Posterior vena cava (tissue), 2 donors: ENCODE measurements at places on chromosomes 2 and 18. TPM values are rescaled to one million over a fixed set of nuclear protein-coding genes. Genes with fewer than 3 reads are reported as not detected.

DNA sequence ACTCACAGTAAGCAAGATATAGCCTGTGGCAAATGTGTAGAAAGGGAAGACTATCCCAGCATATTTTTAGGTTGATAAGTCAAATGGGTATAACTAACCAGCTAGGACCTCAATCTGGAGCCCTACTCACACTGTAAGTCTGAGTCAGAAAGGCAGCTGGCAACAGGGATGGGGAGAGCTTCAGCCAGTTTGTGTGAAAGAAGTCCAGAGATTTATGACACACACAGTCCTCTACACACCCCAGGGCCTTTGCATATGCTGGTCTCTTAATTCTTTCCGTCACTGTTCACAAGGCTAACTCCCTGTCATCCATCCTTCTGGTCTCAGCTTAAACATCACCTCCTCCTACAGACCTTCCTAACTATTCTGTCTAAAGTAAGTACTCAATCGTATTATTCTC, 5.9 kb upstream of the TCF4 start:
- DNase-seq: no peak

GRCh38 chr2:159174759-159175158, 111.7 kb downstream of the WDSUB1 start:
- no peak for DNase-seq

DNA sequence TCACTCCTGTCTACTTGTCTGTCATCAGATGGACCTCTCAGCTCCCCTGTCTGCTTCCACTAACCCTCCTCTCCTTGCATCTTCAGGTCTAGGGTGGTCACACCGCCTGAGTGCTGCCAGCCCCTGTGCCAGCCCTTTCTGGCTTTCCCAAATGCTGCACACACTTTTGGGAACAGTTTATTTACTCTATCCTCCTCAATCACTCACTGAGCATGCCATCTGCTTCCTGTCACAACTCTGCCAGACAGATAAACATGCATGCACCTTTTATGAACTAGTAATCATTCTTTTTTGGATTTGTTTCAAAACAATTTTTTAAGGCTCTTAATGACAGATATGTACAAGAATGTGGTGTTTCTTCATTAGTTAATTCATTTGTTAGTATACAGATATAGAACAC, 56.3 kb upstream of the CCDC195 start:
- DNase-seq: no peak

DNA sequence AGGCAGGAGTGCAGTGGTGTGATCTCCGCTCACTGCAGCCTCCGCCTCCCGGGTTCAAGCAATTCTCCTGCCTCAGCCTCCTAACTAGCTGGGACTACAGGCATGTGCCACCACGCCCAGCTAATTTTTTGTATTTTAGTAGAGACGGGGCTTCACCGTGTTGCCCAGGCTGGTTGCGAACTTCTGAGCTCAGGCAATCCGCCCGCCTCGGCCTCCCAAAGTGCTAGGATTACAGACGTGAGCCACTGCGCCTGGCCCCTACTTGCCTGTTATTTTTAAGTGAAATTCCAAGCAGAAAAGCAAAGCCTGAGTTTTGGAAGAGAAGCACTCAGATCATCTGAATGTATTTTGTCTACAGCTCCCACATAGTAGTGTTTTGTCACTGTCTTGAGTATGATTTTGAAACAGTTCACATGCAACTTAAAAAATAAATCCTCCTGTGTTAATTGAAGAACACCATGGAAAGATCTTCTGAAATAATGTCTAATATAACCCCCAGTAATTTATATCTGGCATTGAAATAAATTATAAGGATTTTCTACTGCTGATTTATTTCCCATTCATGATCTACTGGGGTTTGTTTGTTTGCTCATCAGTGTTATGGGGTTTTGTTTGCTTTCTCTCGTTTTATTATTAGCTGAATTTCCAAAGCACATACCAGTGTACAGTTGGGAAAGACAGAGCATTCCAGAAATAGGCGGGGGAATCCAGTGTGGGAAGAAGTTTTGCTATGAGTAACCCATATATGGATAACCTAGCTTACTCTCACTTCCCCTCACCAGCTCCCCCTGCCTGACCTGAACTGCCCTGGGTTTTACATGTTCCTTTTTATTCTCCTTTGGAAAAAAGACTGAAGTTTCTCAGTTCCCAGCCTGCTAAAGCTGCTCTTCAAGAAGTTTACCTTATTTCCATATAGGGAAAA, 80.1 kb upstream of the MAP3K20 start:
- no peak for DNase-seq

DNA sequence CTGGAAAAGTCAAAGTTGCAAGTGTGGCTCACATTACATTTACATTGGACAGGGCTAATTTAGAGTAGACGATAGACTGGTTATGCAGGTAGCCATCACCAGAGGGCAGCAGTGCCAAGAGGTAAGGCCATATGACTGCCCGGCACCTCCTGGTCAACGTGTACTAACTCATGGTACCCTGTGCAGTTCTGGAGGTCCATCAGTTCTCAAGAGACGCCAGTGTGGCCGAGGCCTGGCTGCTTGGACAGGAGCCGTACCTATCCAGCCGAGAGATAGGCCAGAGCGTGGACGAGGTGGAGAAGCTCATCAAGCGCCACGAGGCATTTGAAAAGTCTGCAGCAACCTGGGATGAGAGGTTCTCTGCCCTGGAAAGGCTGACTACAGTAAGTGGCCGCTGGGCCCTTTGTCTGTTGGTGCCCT, 65.8 kb upstream of the EML6 start:
- DNase-seq: no peak

DNA sequence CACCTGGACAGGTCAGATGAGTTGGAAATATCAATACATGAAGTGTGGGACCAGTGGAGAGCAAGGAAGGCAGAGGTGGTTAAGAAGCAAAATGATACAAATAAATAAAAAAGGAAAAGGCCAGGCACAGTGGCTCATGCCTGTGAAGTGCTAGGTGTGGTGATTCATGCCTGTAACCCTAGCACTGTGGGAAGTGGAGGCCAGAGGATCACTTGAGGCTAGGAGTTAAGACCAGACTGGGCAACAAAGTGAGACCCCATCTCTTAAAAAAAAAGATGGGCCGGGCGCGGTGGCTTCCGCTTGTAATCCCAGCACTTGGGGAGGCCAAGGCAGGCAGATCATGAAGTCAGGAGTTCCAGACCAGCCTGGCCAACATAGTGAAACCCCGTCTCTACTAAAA, 2.9 kb downstream of the STON1 start:
- DNase-seq: no peak

DNA sequence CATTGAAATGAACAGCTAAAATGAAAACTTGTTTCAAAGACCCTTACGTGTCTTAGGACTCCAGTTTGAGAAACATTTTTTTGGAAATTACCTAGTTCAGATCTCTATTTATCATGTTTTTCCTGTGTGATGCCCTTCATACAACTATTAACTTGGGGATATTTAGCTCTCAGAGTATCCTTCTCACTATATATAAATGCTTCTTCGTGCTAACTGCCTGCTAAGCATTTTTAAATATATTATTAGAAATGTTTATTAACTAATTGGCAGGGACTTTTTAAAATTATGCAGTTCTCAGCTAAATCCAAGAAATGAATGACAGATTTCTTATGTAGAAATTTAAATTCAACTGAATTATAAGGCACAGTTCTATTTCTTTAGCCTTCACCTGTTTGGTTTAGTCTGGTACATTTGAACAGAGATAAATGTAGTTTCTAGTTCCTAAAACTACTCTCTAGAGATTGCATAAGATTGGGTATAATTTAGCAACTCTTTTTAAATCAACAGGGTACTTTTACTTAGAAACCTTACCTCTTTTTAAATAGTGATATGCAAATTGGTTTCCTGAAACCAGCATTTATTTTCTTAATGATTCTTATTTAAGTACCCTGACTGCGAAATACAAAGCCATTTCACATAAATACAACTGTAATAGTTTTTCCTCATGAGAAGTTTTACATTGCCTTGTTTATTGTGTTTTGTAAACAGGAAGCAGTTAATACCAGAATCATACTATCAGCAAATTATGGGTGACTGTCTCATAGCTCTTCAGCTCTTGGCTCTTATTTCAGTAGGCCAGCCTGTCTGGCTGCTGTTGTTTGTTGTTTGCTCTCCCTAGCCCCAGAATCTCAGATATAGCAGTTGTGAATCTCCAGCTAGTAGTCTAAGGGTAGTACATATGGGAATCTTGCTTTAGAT, 140.7 kb downstream of the PTRHD1 start:
- DNase-seq: no peak

DNA sequence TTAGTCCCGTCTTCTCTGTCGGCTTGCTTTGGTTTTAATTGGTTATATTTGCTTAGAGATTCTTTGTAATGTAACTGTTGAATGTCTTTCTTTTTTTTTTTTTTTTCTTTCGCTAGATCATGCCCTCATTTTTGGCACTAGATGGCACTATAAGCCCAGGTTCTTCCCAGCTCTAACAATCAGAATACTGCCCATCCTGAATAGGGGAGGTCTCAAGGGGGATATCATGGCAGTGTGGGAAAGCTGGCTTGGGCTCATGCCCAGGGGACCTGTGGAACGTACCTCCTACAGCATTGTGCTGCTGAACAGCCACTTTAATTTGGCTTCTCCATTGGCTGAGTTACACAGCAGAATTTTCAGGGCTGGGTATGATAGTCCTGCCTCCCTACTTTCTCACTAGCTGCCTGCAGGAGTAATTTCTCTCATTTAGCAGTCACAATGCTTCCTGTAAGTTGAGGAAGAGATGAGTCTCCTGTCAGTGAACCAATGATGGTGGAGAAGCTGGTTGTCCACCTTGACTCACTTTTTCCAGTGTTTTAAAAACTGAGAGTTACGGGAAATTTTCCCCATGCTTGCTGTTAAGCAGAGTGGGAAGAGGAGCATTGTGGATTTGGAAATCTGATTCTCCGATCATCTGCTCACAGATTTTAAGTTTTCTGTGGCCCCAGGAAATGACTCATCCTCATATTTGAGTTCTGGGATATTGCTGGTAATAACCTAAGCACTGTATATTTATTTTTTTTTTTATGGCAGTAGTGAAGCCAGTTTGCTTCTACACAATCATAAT, 47.2 kb downstream of the RAD51AP2 start:
- DNase-seq: no peak

DNA sequence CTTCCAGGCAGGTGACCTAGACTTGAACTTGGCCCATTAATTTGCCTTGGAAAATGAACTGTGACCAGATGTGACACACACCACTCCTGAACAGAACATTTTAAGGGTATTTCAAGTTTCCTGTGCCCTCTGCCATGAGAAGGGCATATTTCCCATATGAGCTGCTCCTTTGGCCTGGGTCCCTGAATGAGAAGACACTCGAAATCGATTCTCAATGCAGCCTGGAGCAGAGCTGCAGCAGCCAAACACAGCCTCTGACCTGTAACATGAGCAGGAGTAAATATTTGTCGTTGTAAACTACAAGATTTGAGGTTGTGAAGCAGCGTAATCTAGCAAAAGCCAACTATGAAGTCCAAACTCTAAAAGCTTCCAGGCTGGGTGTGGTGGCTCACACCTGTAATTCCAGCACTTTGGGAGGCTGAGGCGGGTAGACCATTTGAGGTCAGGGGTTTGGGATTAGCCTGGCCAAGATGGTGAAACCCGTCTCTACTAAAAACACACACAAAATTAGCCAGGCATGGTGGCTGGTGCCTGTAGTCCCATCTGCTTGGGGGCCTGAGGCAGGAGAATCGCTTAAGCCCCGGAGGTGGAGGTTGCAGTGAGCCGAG, 30.1 kb upstream of the SOS1 start:
- no peak for DNase-seq

DNA sequence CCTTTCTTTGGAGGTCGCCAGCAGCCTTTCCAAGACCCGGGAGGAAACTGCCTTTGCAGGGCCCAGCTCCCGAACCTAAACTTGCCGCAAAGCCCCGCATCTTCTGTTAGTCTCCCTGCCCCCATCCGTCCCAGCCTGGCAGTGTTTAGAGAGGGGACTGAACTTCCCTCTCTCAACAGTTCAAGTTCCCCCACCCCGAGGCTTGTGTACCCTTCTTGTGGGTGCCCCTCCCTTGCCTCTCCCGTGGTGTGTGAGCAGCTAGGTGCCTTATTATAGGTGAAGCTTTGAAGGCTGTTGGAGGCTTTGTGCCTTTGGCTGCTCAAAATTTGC, 1.4 kb downstream of the LBH start:
- DNase-seq: no peak

- DNase-seq: no peak
Measured at GRCh38 chr2:16172324-16173175, 232.2 kb downstream of the MYCN start.

- DNase-seq: no peak
Measured at GRCh38 chr2:20456116-20456571, 9.3 kb downstream of the RHOB start.

DNA sequence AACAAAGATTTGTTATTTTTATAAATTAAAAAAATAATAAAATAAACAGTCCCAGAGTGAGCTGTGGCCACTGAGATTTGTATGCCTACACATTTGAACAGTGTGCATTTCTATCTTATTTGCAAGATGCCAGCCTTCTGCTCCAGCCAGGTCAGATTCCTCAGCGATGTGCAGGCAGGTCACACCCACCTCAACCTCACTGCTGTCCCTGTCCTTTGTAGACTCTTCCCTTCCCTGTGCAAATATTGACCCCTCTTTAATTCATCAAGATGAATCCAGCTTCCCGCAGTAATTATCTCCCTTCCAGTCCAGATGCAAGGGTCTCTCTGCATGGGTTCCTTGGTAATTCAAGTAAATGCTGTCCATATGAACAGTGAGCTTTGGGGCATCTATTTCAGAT, 256.2 kb downstream of the PIEZO2 start:
- no peak for DNase-seq

GRCh38 chr18:63073481-63073880, 246.1 kb downstream of the BCL2 start:
- DNase-seq: no peak

DNA sequence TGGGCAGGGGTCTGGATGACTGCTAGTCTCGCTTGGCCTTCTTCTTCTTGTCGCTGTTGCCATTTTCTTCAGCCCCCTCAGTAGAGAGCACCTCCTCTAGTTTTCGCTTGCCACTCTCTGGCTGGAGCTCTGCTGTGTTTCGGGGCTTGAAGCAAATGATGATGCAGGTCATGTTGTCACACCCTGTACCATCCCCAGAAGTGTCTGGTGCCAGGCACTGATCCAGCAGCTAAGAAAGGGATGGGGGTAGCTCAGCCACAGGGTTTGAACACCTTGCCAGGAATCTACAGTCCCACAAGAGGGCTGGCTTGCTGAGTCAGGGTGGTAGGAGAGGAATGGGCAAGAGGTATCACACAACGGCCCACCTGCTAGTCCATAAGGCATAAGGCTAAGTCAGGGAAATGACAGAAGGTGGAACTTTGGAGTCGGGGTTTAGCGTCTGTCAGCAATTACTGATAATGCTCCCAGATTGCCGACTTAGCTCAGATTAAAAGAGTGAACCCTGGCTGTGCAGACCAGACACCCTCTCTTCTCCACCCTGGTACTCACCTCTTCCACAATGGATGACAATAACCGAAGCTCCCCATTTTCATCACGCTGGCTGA, 1.1 kb upstream of the ZNF513 start:
- DNase-seq: no peak

GRCh38 chr2:102929721-102930120, 167.9 kb downstream of the TMEM182 start:
- DNase-seq: no peak

- DNase-seq: no peak
Measured at GRCh38 chr2:218228366-218229090, 11.5 kb downstream of the ARPC2 start.

Gene ADAM23
- total RNA-seq: 4.7 TPM

Gene CD8A
- 1.9 TPM for total RNA-seq

Gene CRYBA2
- not detected for total RNA-seq

Gene TRIB2
- total RNA-seq: 34.5 TPM

Gene COL4A4
- total RNA-seq: 0.93 TPM

Gene REG3G
- total RNA-seq: 0.52 TPM

Gene DSG1
- not detected for total RNA-seq

Gene RGPD4
- not detected for total RNA-seq

Gene ABCA12
- total RNA-seq: not detected

Gene CDH7
- not detected for total RNA-seq

Gene TXNDC9
- 40.3 TPM for total RNA-seq
